Activated CD4-positive, alpha-beta T cell treated with anti-CD3 and anti-CD28 coated beads, Interleukin-2, amount 50 U/mL, for 1 hour (primary cell): ENCODE measurements at places on chromosomes 1 and 21.
A peak's percentile ranks its signal among the peaks of the same experiment; 100 is the strongest.

DNA sequence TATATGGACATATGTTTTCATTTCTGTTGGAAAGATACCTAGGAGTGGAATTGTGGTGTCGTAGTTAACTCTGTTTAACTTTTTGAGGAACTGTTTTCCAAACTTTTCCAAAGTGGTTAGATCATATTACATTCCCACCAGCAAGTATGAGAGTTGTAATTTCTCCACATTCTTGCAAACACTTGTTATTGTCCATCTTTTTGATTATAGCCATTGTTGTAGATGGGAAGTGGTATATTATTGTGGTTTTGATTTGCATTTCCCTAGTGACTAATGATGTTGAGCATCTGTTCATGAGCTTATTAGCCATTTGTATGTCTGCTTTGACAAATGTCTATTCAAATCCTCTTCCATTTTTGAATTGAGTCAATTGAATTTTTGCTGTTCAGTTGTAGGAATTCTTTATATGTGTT, 19.8 kb downstream of the CAMTA1 start:
- no peak for DNase-seq

DNA sequence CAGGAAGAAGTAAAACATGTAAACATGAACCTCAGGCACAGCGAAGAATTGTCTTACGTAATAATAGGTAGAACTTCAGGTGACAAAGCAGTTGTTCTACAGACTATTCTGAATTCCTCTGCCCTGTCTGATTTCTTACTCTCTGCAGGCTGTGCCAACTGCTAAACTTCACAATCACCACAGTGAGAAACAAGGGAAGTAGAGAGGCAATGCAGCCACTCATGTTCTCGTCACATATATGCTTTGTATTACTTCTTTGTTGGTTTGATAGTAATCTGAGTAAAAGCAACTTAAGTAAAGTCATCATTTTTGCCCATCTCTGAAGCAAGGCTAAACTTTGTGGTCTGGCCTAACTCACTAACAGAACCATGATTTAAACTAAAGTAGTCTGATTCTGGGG, 21.9 kb downstream of the PIGK start:
- DNase-seq = no peak

- no peak for DNase-seq
These were observed 159.4 kb downstream of the BARHL2 start for GRCh38 chr1:90557706-90558105.

DNA sequence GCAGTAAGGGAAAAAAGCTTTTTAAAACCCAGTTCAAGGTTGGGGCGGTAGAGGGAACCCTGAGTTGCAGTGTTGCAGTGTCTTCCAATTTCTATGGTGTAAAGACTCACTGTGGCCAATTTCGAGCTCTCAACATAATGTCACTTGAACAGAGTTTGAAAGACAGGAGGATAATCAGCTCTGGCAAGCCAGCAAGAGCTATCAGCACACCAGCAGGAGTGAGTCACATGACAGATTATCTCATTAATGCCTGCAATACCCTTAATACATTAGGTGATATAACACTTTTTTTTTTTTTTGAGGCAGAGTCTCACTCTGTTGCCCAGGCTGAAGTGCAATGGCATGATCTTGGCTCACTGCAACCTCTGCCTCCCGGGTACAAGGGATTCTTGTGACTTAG, 22.8 kb downstream of the SLC9C2 start:
- DNase-seq = no peak

GRCh38 chr1:225996946-225997545, 2.1 kb downstream of the SDE2 start:
- DNase-seq = no peak

GRCh38 chr1:18999359-18999758, 42.9 kb upstream of the IFFO2 start:
- no peak for DNase-seq

DNA sequence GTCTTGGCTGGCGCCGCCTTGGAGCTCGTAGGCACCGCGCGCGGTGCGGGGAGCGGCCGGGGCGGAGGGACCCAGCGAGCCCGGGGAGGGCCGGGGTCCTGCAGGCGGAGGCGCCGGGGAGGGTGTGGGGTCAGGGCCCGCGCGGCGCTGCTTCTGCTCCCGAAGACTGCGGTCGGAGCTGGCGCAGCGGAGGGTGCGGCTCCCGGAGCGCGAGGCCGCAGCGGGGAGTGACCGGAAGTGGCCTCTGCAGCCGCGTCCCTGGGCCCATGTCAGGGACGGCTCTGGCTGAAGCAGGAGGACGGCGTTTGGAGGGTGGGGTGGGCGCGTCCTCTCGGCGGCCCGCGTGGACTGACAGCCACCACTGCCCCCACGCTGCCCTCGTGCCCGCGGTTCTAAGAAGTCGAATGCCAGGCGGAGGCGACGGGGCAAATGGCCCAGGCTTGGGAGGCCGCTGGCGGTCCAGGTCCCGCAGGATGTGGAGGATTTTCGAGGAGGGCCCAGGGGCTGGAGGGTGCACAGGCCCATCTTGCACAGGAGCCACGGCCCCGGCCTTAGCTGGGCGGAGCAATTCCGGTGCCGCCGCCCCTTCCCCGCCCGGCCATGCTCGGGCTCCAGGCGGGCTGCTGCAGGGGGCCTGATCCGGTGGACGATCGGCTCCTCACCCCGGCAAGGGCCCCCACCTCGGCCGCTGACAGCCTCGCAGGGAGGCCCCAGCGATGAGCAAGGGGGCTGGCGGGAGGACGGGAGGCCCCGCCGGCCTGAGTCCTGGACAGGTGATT, 7.7 kb upstream of the ZNF669 start:
- no peak for DNase-seq

- no peak for DNase-seq
These were observed 35.0 kb upstream of the TMEM61 start for GRCh38 chr1:54945393-54945936.

DNA sequence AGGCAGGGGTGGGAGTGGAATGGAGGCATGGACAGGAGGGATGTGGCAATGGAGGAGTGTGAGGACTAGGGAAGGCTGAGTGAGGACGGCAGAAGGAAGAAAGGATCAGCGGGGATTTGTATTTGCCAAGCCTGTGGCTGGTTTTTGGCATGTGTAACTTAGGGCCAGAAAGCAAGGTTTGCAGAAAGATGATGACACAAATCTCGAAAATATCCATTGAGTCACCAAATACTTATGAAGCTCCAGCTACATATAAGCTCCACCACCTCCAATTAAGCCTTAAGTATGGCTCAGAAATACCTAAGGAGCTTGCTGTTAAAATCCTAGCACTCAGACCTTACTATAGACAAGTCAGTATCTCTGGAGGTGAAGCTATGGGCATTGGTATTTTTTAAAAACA, 90.1 kb downstream of the OMA1 start:
- DNase-seq = no peak

- no peak for DNase-seq
These were observed 17.5 kb downstream of the RASSF5 start for GRCh38 chr1:206524739-206525364.

GRCh38 chr21:31660591-31660990, 1.1 kb downstream of the SOD1 start:
- no peak for DNase-seq

GRCh38 chr1:219149009-219149577, 24.6 kb upstream of the LYPLAL1 start:
- no peak for DNase-seq

DNA sequence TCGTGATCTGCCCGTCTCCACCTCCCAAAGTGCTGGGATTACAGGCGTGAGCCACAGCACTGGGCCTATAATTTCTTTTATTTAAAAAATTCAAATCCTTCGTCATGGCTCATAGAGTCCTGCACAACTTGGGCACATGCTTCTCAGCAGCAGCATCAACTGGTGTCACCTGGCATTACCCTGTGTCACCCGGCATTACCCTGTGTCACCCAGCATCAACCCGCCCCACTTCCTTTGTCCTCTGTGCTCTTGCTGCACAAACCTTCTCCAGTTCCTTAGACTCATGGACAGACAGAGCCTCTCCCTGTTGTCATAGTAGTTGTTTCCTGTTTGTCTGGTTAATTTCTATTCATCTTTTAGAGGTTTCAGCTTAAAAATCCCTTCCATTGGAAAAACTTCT, 121.2 kb upstream of the SERBP1 start:
- no peak for DNase-seq

DNA sequence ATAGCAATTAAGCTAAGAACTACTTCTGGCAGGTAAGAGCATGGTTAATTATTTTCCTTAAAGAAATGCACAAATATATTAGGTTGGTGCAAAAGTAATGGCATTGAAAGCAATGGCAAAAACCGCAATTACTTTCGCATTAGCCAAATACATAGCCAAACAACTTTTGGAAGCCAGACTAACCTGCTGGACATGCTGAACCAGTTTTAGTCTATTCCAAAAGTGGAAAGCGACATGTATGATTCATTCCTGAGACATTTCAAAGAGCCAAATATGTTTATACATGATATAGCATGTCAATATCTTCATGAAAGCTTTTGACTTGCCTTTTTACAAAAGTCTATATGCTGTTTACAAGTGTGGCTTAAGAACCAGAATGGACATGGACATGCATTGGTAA, 23.4 kb upstream of the DR1 start:
- DNase-seq = no peak

DNA sequence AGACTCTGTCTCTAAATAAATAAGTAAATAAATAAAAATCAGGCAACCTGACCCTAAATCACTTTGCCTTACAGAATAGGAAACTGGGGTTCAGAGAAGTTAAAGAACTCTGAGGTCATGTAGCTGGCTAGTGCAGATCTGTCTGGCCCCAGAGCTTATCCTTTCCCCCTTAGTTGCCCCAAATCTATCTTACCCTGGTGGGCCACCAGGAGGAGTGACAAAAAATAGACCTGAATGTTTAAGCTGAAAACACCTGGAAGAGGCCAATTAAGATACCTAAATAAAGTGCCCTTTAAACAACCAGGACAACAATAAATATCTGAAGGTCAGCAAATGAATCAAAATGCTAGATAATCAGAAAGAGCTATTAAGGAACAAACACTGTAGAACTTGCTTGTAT, 59.7 kb downstream of the TEX35 start:
- no peak for DNase-seq

DNA sequence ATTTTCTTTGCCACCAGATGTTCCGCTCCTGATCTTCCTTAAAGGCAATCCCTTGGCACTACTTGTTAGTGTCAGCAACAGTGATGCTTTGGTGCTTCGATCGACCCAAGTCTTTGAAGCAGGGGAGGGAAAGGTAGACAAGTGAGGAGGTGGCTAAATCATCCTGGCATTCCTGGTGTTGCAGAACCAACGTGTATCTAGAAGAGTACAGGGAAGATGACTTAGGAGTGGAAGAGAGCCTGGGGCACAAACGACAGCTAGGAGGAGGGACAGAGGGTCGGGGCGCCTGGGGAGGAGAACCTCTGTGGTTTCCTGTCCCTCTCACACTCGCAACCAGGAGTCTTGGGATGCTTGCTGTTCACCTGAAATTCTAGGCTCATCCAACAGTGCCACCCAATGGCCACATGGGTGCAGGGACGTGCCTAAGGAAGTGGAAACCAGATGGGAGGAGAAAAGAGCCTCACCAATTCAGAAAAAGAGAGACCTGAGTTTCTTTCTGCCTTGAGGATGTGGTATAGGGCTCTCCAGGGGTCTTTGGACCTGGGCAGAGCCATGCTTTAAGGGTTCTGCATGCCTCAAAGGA, 9.5 kb upstream of the KCNA2 start:
- DNase-seq = peak; percentile 45

DNA sequence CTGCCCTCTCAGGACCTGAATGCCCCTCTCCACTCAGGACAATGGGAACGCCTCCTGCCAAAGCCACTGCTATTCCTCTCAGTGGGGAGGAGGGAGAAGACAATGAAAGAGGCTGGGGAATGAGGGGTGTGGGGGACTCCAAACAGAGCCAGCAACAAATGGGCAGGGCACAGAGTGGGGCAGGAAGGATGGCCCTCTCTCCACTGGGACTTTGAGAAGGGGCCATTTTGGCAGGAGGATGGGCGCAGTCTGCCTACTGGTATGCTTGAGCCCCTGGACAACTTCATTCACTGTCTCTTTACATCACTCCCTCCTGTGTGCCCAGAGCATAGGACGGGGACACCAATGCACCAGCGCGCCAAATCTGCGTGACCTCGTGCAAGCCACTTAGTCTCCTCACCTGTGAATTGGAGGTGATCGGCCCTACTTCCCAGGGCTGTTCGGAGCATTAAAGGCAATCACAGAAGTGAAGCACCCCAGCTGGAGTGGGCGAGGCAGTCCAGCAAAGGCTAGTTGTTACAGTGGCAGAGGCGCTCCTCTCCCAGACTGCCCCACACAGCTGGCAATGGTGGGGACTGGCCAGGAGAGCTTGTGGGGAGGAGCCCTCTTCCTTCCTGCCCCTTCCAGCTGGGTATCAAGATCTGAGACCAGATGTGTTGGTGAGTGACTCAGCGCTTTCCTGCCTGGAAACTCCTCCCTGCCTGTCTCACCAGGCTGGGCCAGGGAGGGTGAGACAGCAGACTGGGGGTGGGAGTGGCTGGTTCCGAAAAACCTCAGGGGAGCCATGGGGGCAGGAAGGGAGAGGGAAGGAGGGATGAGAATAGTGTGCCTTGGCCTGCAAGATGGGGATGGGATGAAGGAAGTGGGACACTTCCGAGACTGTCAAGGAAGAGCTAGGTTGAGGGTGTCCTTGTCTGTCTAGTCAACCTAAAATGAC, 22.4 kb upstream of the SYNC start:
- no peak for DNase-seq

DNA sequence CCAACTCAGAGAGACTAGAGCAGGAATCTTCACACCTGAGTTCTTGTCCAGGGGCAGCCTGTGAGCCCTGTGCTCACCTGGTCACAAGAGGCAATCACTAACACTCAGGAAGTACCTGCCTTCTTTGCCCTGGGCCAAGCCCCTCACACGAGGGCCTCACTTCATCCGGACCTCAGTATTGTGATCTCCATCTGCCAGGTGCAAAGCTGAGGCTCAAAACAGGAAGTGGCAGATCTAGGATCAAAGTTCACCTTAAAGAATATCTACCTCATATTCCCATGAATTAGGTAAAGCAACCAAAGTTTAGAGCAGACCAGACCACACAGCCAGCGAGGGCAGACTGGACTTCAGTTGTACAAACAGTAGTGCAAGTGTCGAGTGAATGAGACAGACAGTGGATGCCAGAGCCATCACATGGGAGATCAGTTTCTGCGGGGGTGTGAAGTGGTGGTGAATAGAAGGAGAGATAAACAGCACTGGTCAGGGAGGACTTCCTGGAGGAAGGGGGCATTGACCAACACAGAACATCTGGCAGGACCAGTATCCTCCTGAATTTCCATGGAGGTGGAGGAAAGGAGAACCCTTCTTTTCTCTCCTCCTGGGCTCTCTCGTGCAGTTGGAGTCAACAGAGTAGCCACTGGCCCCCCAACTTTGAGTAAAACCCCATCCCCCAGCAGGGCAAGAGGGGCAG, 116.6 kb upstream of the ZBTB40 start:
- DNase-seq = no peak

DNA sequence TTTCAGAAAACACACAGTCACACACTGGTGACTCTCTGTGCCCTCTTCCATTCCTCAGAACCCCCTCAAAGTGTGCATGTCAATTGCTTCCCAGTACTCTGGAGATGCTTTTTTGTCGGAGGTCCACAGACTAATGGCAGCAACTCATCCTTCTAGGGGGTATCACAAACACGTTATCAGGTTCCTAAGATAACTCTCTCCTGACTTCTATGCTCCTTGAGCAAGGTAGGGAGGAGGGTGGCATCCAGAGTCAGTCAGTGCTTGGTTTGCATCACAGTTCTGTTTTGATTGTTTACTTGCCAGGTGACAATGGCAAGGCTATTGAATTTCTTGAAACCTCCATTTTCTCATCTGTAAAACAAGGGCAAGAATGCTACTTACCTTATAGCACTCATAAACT, 39.4 kb upstream of the DYNLT5 start:
- DNase-seq = no peak

GRCh38 chr1:108590957-108591356, 31.1 kb downstream of the EEIG2 start:
- no peak for DNase-seq

- DNase-seq = no peak
These were observed 56.7 kb downstream of the DDR2 start for GRCh38 chr1:162688931-162689330.
